NAMALWA (cell line): ENCODE measurements at places on chromosomes 2 and 18.

DNA sequence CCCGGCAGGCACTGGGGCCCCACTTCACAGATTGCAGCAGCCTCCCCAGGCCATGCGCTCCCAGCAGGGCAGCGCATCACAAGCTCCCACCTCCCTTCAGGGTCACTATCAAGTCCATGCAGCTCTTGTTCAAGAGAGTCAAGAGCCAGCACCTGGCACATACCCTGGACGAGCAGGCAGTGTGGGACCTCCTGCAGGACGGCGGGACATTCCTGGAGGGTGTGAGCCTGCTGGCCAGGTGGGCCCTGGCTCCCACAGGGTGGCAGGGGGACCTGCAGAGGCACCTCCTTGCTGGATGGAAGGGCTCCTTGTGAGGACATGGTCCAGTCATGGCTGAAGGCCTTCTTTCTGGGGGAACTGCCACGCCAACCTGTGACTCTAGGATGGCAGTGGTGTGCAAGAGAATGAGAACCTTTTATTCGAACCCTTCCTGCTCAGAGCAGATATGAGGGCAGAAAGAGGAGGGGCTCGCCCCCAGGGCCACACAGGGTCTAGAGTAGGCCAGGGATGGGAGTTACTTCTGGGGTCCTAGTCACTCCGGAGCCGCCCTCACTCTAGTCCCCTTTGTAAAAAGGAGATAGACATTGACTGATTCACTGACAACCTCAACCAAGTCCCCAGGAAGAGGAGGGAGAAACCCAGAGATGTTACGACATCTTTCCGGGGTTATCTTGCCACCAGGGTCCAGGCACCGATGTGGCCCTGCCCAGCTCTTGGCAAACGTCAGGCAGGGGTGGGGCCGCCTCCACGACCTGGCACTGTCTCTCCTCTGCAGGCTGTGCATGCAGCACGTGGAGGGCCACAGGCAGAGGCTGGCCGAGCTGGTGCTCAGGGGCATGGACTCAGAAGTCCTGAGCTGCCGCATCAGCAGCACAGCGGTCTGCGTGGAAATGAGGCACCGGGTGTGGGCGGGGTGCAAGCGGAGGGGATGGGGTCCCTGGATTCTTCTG lies 31.3 kb downstream of the HJURP start:
- DNase-seq = no peak

GRCh38 chr2:172571245-172571644 lies 15.4 kb downstream of the PDK1 start:
- DNase-seq = no peak

DNA sequence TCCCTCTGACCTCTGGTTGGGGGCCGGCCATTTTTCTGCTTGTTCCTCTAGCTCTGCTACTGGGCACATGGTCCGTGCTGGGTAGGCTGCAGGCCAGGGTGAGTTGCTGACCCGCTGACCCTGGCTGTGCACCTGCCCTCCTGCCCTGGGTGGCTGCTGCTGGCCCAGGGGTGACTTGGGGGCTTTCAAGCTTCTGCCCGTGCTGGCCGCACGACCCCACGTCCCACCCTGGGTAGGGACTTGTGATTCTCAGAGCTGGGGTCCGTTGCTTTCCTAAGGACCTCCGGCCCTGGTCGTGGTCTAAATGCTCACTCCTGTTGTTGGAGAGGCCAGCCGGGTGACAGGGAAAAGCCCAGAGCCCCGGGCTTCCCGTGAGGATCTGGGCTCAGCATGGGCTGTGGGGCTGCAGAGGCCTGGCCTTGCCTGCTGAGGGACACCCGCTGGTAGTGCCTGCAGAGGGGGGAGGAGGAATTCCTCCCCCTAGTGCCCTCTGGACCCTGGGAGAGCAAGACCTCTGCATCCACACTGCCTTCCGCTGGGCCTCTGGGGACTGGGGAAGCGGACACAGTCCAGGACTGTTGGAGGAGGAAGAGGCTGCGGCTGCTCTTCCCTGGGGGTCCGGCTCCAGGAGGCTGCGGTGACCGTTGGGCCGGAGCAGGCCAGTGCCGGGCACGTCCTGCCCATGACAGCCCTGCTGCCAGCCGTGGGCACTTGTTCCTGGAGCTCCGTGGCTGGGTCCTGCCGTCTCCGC lies 6.3 kb upstream of the GAL3ST2 start:
- DNase-seq = no peak

- peak; percentile 23 for DNase-seq
These were observed 96.8 kb downstream of the STPG4 start for GRCh38 chr2:47058003-47058931.

DNA sequence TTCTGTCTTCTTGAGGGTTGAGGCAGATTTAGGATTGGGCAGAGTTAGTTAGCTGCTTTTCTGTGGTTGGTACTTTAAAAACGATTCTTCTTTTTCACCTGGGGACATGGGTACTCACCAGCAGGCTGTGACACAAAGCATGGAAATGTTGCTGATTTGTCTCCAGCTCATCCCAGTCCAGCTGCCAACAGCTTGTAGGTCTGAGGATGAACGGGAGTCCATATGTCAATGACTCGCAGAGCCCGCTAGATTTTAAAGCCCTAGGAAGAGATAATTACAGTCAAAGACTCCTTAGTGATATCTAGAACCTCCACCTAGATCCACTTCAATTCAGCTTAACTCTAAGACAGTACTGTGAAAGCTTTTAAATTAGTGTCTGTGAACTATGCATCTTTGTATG lies 20.8 kb downstream of the DOK1 start:
- DNase-seq = no peak

- DNase-seq = no peak
These were observed 6.8 kb upstream of the SLC1A4 start for GRCh38 chr2:64982311-64982857.

GRCh38 chr2:201408931-201409330 lies 42.3 kb downstream of the TRAK2 start:
- DNase-seq = no peak

DNA sequence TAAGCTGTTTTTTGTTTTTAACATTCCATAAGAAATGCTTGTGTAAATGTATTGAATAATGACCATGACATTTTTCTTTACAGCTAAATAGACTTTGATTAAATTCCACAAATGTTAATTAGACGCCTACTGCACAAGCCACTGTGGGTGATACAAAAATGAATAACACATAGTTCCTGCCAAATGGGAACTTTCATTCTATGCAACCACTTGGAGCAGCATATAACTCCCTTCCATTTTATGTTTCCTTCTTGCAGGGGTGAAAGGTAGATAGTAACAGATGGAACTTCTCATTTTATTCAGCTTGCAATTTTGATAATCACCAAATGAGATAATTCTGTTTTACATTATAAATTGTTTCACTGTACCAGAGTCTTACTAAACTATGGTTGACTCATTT lies 70.0 kb upstream of the THUMPD2 start:
- no peak for DNase-seq

GRCh38 chr2:15299904-15300520 lies 261.1 kb downstream of the NBAS start:
- no peak for DNase-seq

DNA sequence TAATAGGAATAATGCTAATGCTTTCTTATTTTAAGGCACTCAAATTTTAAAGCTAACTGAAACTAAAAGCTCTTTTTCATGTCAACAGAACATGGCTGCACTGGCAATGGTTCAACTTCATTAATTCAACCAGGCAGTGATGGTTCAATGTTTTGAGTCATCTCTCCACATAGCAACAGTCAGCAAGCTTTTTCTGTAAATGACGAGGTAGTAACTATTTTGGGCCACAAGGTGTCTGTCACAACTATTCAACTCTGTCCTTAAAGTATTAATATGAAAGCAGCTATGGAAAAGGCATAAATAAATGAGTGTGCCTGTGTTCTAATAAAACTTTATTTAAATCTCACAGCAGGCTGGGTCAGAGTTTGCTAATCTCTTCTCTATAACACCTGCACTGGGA lies 1425.6 kb upstream of the PIK3C3 start:
- peak; percentile 4 for DNase-seq

- peak; percentile 85 for DNase-seq
These were observed 24.7 kb upstream of the PNPT1 start for GRCh38 chr2:55718165-55719008.

DNA sequence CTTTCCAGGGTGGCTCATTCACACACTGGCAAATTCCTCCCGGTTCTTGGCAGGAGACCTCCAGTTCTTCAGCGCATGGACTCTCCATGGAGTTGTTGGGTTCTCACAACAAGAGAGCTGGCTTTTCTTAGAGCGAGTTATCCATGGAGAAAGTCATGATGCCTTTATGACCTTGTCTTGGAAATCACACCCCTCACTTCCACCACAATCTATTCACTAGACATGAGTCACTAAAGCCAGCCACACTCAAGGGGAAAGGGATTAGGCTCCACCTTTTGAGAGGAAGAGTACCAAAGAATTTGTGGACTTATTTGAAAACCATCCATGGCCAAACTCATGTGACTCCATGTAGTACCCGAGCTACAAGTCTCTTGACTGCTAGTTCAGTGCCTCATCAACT lies 160.5 kb downstream of the SETBP1 start:
- DNase-seq = no peak

DNA sequence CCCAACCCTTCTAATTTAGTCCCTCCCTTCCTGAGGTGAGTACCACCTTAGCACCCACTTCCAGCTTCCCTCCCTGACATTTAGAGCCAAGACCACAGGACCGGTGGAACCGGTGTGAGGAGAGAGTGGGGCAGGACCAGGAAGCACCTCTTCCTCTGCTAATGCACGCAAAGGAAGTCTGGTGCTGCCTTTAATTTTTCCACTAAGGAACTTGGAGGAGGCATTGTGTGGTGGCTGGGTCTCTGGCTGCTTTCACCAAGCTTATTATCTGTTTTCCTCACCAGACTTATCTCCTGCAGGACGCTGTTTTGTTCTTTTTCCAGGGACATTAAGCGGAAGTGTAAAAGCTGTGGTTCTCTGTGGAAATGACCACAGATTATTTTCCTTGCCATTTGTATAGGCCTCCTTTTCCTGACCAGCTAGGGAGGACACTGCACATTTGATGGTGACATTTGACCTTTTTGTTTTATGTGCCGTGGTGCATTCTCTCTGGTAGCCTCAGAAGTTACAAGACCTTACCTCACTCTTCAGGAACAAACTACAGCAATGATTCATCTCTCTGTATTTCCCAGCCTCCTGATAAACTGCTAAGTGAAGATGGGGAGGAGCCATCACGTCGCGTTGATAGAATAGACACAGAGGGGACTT lies 39.8 kb upstream of the SPTBN1 start:
- no peak for DNase-seq

DNA sequence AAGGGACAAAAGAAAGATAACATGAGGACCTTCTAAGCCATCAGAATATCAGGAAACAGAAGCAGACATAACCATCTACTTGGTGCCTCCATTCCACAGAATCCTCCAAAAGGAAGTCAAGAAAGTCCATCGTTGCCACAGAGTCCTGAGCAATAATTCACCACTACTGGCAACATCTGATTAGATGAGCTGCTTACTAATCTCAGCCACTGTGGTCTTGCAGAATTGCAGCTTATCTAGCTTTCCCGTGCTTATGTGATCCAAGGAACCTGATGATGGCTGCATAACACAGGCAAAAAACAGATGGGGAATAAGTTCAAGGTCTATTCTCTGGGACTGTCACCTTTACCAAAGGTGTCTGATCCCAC lies 278.5 kb downstream of the AFF3 start:
- DNase-seq = no peak

- no peak for DNase-seq
These were observed 168.1 kb downstream of the KCNE4 start for GRCh38 chr2:223219872-223220657.

GRCh38 chr2:1077911-1078310 lies 127.3 kb downstream of the SNTG2 start:
- no peak for DNase-seq

GRCh38 chr2:499726-500125 lies 177.5 kb downstream of the TMEM18 start:
- no peak for DNase-seq

GRCh38 chr2:43100883-43101662 lies 125.3 kb downstream of the ZFP36L2 start:
- no peak for DNase-seq

DNA sequence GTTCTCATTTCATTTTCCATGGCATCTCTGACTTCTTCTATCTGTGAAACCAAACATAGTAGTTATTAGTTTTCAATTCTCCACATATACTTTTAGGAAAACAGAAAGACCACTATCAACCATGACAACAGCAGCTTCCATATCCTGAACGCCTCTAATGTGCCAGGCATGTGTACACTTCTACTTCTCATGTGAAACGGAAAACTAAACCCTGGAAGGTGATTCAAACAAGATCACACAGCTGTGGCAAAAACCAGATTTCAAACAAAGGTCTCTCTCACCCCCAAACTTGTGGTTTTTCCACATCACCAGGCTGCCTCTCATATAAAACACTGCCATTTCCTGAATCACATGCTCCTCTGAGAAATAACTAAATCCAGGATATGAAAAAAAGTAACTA lies 41.8 kb downstream of the PTCD3 start:
- no peak for DNase-seq

DNA sequence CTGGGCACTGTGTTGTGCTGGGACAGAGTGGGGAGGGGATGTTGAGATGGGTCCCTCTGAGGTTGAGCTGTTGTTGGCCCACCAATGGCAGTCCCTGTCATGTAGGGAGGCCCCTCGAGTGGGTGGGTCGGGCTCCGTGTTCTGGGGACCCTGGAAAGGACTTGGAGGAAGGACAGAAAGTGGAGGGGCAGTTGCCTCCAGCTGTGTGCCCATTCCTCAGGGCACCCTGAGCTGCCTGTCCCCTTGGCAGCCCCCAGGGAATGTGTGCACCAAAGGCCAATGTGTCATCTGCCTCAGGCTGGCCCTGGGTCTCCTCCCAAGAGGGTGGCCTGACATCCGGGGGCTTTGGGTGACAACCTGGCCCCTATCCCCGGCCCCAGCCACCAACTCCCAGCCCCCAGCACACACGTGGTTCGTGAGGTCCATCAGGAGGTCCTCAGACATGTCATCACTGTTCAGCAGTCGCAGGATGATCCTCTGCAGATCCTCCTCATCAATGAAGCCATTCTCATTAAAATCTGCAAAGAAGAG lies 57.7 kb downstream of the CIB4 start:
- DNase-seq = no peak

DNA sequence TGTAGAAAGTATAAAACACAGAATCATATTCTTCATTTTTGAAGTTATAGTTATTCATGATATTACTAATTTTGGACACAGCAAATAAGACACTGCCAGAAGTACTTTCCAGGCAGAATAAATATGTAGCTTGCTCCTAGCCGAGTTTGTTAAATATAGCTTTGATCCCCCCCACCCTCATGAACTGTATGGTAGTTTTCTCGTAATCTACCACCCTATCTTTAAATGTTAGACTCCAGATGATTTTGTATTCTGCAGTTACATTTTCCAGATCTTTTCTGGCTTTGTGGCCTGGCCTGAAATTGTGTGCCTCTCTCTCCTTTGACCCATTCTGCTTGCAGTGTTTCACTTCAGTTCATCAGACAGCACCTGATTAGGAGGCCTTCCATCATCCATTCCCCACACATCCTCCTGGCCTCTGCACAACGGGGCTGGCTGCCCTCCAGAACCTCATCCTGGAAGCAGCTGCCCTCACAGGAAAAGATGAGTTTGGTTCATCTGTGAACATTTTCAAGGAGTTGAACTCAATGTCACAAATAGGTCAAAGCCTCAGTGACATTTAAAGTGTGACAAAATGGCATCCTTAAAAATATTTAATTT lies 4.7 kb upstream of the KCNJ3 start:
- DNase-seq = no peak
